ENCODE measurements at places on chromosomes 12 and 14.

- no peak for DNase-seq
These were observed 362.3 kb downstream of the NAV3 start for GRCh38 chr12:78192979-78193378.

- peak; percentile 69 for DNase-seq
These were observed 26.3 kb downstream of the CMA1 start for GRCh38 chr14:24481622-24482324.

GRCh38 chr14:99865408-99865807, 72.2 kb downstream of the EML1 start:
- no peak for DNase-seq

- DNase-seq: no peak
These were observed 9.8 kb upstream of the RMST start for GRCh38 chr12:97452839-97453238.

GRCh38 chr12:22256605-22257004, 77.9 kb downstream of the ST8SIA1 start:
- no peak for DNase-seq

DNA sequence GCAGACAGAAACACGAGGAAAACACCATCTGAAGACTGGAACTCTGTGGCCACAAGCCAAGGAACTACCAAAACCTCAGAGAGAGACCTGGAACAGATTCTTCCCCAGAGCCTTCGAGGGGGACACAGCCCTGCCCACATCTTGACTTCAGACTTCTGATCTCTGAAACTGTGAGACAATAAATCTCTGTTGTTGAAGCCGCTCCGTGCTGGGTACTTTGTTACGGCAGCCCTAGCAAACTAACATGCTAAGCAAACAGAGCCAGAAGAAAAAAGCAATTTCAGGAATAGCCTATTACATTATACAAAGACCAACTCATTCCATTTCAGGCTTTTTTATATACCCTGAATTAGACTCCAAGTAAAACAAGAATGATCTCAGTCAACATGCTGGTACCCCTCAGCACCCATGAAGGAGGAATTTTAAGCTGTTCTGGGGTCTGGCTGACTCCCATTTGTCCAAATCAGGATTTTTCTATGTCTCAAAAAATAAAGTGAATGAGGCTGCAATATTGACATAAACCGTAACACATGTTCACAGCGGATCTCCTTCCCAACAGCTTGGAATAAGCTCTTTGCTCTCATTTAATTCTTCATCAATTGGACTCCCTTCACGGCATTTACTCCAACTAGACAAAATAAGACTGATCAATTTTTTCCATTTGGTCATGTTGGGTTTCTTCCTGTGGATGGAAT, 190.1 kb downstream of the FOXN3 start:
- no peak for DNase-seq

- peak; percentile 95 for DNase-seq
These were observed at the start of gene PPP1R3E for GRCh38 chr14:23302290-23303225. Gene PPP1R3E (minus strand): TSS chr14:23302859. CDS start chr14:23302576, 283 bp downstream.

DNA sequence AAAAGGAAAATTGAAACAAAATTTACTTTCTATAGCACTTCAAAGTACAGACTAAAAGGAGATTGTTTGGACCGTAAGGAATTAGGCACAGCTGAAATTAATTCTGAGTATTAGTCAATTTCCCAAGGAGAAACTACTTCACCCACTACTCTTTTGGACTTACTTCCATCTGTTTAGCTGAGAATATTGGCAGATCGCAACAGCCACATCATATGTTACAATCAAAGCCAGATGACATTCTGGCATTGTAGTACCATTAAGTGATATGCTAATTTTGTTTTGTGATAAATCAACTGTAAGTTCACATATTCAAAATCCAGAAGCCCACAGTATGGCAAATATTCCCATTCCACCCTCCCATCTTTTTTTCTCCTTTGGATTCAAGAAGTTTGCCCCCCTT, 47.1 kb upstream of the ANKS1B start:
- no peak for DNase-seq

GRCh38 chr14:69237142-69237541, 22.8 kb upstream of the GALNT16 start:
- no peak for DNase-seq

GRCh38 chr12:49964849-49965624, 3.4 kb downstream of the AQP5 start:
- no peak for DNase-seq

- no peak for DNase-seq
These were observed 45.9 kb downstream of the NOC4L start for GRCh38 chr12:132190012-132190755.

- no peak for DNase-seq
These were observed 1005.9 kb upstream of the ATXN7L3B start for GRCh38 chr12:73531752-73532151.

DNA sequence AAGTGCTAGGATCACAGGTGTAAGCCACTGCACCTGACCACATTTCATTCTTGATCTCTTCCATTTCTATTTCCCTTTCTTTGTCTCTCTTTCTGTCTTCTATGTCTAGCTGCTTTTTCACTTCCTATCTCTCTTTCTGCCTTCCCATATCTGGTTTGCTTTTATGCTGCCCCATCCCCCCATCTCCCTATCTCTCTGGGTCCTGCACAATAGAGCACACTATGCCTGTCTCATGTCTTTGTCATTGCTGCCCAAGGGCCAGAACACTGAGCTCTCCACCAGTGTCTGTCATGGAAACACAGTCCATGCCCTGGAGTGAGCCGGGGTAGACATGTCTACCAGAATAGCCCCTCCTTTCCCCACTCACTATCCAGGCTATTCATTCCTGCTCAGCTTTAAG, 12.3 kb upstream of the RARG start:
- DNase-seq: no peak

DNA sequence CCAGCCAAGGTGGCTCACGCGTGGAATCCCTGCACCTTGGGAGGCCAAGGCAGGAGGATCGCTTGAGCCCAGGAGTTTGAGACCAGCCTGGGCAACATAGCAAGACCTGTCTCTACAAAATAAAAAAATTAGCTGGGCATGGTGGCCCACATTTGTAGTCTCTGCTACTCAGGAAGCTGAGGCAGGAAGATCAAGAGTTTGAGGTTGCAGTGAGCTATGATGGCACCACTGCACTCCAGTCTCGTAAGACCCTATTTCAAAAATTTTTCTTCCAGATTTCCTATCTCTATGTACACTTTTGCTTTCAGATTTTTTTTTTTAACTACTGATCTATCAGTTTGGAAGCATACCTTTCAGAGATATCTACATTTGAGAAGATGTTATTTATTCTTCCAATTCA, 15.3 kb downstream of the SNX6 start:
- DNase-seq: no peak

GRCh38 chr12:119710374-119710964, 42.5 kb downstream of the PRKAB1 start:
- DNase-seq: no peak

DNA sequence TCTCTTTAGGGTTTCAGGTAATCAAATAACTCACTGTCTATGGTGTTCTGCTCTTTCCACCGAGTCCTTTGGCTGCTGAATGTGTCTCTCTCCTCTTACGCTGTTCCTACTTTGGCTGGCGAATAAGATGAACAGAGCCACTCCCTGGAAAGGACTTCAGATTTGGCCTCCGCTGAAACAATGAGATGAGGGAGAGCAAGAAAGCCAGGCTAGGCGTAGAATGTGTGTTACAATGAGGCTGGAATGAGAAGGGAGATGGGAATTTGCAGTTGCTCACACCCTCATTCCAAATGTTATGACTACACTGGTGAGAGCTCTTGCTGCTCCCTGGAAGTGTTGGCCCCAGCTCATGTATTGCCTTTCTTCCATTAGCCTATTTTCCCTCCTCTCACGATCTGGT, at the start of gene MFAP5:
Gene MFAP5 (minus strand): TSS at position 234 of the 400 bp plus-strand sequence. CDS start 722 bp downstream, outside the sequence.
- DNase-seq: no peak

DNA sequence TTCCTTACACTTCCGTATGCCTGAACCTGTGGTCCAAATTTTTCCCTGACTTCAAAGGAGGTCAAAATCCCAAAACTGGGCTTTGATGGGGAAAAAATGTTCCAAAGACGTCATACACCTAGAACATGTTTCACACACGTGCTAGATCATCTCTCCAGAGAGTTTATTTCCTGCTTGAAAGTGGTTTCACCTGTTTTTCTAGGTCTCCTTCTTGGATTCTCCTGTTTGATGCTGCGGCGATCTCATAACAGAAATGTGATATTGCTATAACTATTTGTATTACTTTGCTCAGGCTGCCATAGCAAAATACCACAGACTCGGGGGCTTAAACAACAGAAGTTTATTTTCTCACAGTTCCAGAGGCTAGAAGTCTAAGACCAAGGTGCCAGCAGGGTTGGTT, 19.7 kb upstream of the TMCC3 start:
- DNase-seq: no peak

- DNase-seq: no peak
These were observed 100.2 kb downstream of the STAB2 start for GRCh38 chr12:103687253-103687652.

All from activated naive CD4-positive, alpha-beta T cell treated with anti-CD3 and anti-CD28 coated beads, Interleukin-2, amount 10 ng/mL, durations not matched to agents 7 days and 5 days (primary cell).